ENCODE measurements at places on chromosomes 16 and 17.

- ATAC-seq: peak; percentile 40
Measured at GRCh38 chr17:56891751-56892150, 22.1 kb downstream of the TRIM25 start.

DNA sequence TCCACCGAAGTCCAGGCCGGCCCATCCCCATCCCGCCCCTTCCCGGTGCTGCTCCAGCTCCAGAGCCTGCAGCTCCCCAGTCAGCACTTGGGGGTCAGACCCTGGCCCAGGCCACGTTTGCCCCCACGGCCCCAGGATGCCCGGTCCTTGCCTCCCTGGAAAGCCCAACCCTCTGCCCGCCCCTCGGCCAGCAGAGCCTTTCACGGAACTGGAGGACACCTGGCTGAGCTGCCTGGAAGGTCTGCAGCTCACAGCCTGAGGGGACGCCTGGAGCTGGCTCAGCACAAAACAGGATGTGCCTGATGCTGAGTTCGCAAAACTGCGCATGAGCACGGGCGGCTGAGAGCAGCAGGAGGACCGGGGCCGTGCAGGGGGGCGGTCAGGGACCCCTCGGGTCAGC is 29.7 kb upstream of the SSTR5 start:
- peak; percentile 50 for ATAC-seq

DNA sequence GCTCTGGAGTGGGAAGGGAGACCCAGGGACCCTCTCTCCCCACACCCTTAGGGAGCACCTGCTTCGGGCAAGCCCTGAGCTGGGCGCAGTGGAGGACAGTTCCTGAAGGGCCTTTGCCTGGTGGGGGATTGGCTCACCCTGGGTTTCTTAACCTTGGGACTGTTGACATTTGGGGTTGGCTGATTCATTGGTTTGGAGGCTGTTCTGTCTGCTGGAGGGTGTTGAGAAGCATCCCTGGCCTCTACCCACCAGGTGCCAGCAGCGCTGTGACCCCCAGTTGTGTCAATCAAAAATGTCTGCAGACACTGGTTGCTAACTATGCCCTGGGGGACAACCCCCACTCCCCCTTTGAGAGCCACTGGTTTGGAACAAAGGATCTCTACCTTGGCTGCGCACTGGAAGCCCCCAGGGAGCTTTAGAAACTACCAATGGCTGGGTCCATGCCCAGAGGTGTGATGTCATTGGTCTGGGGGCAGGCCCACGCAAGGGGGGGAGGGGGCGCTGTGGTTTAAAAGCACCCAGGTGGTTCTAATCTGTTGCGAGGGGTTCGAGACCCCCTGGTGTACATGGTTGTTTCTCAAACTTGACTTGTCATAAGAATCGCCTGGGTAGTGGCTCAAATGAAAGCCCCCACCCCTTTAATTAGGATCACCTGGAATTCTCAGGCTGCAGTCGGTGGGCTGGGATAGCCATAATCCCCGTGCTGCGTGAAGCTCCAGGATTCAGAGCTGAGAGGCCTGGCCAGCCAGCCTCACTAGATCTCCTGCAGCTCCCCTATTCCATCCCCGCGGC is 151.9 kb upstream of the GSE1 start:
- peak; percentile 33 for ATAC-seq

GRCh38 chr17:67470163-67470562 is 93.1 kb downstream of the PITPNC1 start:
- no peak for ATAC-seq

DNA sequence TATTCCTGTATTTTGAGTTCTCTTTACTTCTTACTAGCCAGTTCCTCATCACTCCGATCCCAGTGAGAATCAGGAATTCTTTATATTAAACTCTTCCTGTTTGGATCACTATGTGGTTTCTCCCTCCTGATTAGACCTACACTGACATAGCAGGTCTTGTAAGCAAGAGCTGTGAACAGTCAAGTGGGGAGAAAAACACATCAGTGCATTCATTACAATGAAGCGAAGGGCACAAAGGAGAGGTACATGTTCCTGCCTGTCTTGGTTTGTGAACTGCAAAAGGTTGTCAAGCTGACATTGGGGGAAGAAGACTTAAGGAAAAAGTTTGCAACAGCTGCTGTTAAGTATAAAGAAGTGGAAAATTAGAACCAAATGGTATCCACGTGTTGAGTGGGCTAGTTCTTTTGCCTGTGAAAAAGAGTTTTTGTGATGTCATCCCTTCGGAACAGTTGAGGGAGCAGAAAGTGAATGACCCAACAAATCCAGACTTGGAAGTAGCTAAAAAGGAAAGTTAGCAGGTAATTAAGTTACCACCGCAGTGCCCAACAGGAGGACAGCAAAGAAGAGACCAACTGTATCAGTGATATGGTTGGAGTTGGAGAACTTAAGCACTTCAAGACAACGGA is 23.0 kb upstream of the TRIM25 start:
- ATAC-seq: no peak

DNA sequence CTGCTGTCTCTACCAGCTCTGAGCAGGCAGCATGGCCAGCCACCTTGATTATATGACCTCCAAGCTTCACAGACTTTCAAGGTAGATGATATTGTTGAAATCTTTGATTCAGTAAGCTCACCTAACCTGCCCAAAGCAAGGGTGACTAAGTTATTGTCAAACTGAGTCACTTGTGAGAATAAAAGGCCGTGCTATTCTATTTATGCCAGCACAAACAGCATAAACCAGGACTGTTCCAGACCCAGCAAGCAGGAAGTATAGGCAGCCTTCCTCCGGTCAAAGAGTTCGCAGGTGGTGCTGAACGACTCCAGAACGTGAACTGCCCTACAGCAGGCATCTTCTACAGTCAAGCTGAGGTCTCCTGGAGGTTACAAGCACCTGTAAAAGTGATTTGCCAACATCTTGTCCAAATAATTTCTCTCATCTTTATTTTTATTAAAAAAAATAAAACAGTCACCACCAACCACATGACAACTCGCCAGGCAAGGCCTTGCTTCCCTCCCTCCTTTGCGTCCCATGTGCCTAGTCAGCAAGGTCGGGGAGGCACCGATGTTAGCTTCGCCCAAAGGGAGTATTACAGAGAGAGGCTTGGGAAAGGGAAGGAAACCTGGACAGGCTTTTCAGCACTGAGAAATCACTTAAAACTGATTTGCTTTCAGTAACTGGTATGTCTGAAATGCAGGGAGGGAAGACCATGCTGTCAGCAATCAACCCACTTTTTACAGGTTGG is 10.8 kb downstream of the ARL2BP start:
- no peak for ATAC-seq

- ATAC-seq: peak; percentile 22
Measured at GRCh38 chr16:81513204-81514040, 68.8 kb downstream of the CMIP start.

DNA sequence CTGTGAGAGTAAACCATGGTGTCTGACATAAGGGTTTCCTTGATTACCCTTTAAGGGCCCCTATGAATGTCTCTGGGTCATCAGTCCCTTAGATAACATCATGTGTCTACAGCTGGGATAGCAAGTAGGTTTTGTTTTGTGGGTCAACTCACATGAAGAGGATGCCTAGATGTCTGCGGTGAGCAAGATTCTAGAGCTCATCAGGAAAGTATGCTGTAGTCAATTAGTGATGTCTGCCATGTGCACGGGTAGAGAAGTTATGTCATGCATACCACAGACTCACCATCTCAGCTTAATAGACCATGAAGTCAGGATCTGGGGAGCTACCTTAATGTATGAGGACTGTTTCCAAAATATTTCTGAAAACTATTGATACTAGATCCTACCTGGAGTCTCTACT is 57.5 kb downstream of the CDH13 start:
- ATAC-seq: no peak

GRCh38 chr17:51059781-51060180 is 60.9 kb downstream of the SPAG9 start:
- no peak for ATAC-seq

- no peak for ATAC-seq
Measured at GRCh38 chr17:21418446-21419298, 42.5 kb downstream of the KCNJ12 start.

DNA sequence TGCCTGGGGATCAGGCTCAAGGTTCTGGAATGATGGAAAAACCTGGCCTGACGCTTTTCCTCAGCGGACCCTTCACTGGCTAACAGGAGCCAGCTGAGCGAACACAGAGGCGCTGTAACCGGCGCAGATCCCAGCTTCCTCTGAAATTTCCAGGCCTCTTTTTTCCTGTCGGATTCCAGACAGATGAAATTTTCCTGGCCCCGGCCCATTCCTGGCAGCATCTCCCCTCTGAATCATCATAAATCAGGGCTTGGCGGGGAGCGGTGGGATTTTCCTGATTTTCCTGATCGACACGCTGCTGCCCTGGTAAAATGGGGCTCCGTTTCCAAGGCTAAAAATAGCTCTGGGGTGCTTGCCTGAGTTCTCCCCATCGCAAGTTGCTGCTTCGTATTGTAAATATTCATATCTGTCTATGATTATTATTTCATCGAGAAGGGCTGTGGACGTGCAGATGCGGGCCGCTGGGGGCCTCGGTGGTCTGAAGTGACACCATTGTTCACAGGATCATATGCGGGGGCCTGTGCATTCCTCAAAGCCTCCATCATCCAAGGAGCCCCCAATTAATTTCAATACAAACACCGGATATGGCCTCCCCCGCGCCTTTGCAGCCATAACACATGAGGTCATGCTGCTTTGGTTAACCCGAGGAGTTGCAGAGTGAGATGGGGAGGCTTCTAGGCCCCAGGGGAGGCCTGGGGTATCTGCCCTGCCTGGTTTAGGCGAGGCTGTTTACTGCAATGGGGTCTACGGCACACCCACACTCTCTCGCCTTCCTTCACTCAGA is 45.8 kb upstream of the ETV4 start:
- peak; percentile 94 for ATAC-seq

- no peak for ATAC-seq
Measured at GRCh38 chr17:58236394-58236793, 2.0 kb upstream of the LPO start.

- ATAC-seq: no peak
Measured at GRCh38 chr17:77556383-77557061, 402.0 kb upstream of the TNRC6C start.

GRCh38 chr17:64628641-64629040 is 33.5 kb downstream of the SMURF2 start:
- ATAC-seq: no peak

GRCh38 chr16:51382940-51383339 is 231.9 kb upstream of the SALL1 start:
- no peak for ATAC-seq

DNA sequence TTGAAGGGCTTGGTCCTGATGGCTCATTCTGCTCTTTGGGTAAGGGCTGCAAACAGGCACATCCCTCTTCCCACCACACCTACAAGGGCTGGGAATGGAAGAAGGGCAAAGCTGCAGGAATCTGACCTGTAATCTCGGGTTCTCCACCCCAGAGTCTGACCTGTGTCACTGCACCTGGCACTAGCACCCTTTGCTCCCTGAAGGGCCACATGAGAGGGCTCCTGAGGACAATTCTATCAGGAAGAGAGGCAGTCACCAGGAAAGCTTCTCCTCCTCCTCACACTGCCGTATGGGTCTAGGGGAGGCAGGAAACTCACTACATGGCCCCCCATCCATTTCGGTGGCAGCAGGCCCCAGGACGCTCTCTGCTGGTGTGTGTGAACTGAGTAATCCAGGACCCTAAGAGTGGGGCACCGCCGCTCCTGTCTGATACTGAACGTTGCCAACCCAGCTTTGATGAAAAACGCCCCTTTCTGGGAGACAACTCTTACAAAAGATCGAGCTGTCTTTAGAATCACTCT is 26.4 kb downstream of the TTLL6 start:
- peak; percentile 24 for ATAC-seq

DNA sequence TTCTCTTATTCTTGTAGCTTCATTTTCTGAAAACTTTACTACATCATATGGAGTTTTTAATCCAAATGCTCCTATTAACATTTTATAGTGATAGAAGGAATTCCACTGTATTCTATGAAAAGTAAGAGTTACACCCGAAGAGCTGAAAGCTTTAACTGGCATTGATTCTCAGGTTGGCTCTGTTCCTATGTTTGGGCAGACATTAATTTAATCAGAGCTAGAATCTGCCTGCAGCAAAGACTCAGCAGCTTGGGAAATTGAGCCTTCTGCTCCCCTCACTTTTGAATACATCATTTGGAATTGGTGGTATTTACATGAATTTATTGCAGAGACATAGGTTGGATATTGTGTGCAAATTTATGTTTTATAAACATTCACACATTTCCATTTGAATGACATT is 1494.7 kb downstream of the CDH8 start:
- ATAC-seq: no peak

- ATAC-seq: no peak
Measured at GRCh38 chr17:64270885-64271284, 7.8 kb upstream of the TEX2 start.

GRCh38 chr16:50155925-50156324 is 2.8 kb downstream of the TENT4B start:
- no peak for ATAC-seq

GRCh38 chr16:84294117-84294516 is 561 bp upstream of the WFDC1 start:
- ATAC-seq: no peak

DNA sequence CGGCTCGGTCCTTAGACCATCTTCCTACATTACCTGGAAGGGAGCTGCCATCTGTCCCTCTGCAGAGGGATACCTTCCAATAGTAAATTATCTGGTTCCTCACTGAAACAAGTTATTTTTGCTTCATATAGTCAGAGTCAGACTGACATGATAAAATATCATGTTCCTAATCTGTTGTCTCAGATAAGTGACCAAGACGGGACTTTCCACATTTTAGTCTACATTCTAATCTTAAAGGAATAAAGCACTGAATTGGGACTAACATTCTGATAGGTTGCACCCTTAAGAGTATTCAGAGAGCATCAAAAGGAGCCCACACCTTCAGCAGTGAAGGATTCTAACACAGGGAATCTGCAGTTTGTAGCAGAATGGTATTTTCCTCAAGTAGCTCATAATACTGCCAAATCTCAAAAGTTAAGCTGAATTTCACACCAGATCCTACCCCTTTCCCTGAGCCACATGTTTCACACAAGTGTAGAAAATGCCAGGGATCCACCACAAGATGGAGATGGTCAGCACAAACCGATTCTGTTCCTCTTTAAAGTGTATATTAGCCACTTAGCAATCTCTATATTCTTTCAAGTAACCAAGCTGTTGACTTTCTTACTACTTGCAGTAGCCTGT is 13.4 kb downstream of the GINS2 start:
- peak; percentile 53 for ATAC-seq

DNA sequence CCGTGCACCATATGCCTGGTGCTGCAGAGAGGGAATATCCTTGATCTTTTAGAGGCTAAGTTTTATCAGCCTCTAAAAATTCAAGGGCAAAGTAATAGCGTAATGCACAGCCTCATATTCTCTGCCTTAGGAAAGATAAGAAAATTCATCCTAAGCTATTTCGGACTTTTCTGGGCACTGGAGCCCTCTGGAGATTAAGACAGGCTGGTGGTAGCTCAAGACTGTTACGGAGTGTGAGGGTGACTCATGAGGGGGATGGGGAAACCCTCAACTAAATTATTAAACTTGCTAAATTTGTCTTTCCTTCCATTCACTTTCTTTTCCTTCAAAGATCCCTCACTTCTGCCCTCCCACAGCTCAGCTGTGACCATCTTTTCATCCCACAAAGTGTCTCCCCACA is 73.3 kb downstream of the RPH3AL start:
- no peak for ATAC-seq

- ATAC-seq: no peak
Measured at GRCh38 chr16:60674241-60674640, 1362.0 kb downstream of the CDH8 start.

GRCh38 chr16:67040906-67041305 is 12.0 kb downstream of the CBFB start:
- peak; percentile 28 for ATAC-seq
